ENCODE measurements at places on chromosomes 1 and 21.

DNA sequence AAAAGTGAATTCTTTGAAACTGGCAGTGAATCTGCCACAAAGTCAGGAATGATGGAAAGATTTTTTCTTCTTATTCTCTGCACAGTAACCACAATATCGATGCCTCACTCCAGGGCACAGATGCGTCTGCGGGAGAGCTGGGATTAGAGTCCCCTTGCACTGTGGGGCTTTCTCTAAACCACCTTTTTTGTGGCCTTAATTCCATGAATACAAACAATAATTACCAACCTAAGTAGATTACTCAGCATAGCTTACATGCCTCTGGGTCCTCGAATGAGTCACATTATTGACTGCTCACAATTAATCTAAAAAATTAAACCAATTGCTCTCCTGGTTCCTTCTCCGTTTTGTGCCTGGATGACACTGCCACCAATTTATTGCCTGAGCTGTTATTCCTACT, 125.8 kb downstream of the KAZN start:
- DNase-seq = no peak

- DNase-seq = no peak
Observed at GRCh38 chr1:31467005-31467674, 54.1 kb downstream of the SERINC2 start.

- peak; percentile 93 for DNase-seq
Observed at GRCh38 chr1:33367485-33368405, 46.8 kb upstream of the A3GALT2 start.

GRCh38 chr1:234839663-234840062, 229.7 kb upstream of the IRF2BP2 start:
- no peak for DNase-seq

- DNase-seq = no peak
Observed at GRCh38 chr1:29972421-29973053, 736.2 kb downstream of the PTPRU start.

DNA sequence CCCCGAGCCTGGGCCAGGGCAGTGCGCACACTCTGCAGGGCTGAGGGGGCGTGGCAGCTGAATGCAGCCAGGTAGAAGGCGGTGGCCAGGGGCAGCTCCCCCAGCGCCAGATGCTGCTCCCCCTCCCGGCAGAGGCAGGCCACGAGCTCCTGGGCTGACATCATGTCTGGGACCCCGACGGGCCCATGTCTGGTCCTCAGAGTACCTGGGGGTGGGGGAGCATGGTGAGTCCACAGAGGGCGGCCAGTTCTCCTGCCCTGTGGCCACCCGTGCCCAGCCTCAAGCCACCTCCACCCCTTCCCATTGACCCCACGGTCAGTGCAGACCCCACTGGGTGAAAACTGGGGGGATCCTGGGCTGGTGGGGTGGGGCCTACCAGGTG, 838 bp downstream of the TTC34 start:
- DNase-seq = peak; percentile 25

- no peak for DNase-seq
Observed at GRCh38 chr1:106676021-106676420, 380.5 kb upstream of the PRMT6 start.

DNA sequence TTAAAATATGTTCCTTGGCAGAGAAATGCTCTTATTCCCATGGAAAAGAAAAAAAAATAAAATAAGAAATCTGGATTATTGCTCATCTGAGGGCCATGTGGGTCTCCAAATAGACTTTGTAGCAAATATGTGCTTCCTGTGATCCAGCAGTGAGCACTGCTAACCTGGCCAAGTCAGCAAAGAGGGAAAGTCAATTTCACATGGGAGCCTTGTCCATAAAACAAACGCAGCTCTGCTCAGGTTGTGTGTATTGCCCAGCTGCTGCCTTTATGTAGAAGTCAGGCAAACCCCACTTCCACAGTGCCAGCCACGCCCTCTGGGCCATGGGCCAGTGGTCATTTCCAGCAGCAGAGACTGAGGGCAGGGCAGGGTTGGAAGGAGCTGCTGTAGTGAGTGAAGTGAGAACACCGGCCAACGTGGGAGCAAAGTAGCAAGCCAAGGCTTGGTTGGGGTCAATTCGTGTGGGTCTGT, 174.3 kb downstream of the LYPLAL1 start:
- DNase-seq = peak; percentile 76

- no peak for DNase-seq
Observed at GRCh38 chr1:157439302-157439954, 112.9 kb downstream of the FCRL5 start.
